ENCODE measurements at places on chromosomes 7 and 10. TPM values are rescaled to one million over a fixed set of nuclear protein-coding genes. Genes with fewer than 3 reads are reported as not detected.

DNA sequence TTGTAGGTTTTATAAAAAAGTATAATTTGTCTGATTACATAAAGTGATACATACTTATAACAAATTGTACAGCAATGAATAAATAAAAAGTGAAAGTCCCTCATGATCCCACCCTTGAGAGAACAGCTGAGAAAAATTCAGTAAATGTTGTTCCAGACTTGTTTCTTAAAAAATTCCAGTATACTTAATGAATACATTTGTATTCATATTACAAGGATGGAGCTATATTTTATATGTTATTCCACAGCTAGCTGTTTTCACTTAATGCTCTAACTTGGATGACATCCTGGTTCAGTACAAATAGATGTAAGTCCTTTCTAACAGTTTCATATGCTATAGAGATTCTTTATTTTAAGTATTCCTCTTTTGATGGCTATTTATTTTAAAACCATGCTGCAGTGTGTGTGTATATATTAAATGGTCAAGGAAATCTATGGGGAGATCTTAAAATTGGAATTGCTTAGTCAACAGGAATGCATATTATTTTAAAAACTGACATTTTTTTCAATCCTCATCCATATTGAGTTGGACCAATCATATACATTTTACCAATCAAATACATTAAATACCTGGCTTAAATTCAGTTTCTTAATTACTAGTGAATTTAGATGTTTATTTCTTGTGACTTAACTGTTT is 8.9 kb downstream of the STAMBPL1 start:
- H3K27ac ChIP-seq, result no peak overlapping the region
- H3K4me3 ChIP-seq, result no peak overlapping the region
- H3K4me1 ChIP-seq, result no peaks in the 10 kb centered on the region
- H3K36me3 ChIP-seq, result no peaks in the 10 kb centered on the region

DNA sequence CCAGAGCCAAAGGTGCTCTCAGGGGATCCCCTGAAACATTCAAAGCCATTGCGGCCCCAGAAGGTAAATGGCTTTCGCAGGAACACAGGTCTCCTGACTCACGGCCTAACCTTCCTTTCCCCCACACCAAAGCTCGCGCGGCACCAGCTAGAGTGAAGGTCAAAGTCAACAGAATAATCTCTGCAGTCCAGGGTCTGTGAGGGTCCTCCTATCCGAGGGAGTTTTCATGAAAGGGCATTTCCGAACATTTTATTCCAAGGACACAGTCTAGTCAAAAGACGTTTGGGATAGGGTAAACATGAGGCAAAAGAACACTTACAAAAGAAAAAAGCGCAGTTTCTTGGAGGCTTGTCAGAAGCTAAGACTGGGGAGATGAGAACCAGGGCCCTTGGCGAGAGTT is 559 bp upstream of the STEAP2 start:
- peaks cover 6% of the 10 kb centered on the region for H3K4me1 ChIP-seq
- H3K27me3 ChIP-seq, result peaks cover 3% of the 10 kb centered on the region
- peak; percentile 5 for DNase-seq
- no peaks in the 10 kb centered on the region for H3K36me3 ChIP-seq
- H3K27ac ChIP-seq, result peak overlapping the region; percentile 76

The HOXA11 gene
- not detected for total RNA-seq

The ITGB1 gene
- 504 TPM for total RNA-seq

The ADIRF gene
- total RNA-seq, result not detected

The RPEL1 gene
- not detected for total RNA-seq

DNA sequence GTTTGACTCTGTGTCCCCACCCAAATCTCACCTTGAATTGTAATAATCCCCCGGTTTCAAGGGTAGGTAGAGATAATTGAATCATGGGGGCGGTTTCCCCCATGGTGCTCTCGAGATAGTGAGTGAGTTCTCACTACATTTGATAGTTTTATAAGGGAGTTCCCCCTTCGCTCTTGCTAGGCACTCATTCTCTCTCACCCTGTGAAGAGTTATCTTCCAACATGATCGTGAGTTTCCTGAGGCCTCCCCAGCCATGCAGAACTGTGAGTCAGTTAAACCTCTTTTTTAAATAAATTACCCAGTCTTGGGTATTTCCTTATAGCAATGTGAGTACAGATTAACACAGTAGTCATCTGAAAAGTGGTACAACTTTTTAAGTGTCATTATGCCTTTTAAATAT is 913.5 kb upstream of the LRRN3 start:
- no peak for DNase-seq
- no peaks in the 10 kb centered on the region for H3K36me3 ChIP-seq
- H3K4me3 ChIP-seq, result no peak overlapping the region
- H3K27ac ChIP-seq, result no peak overlapping the region
- H3K27me3 ChIP-seq, result peaks cover 2% of the 10 kb centered on the region
- H3K4me1 ChIP-seq, result no peaks in the 10 kb centered on the region

DNA sequence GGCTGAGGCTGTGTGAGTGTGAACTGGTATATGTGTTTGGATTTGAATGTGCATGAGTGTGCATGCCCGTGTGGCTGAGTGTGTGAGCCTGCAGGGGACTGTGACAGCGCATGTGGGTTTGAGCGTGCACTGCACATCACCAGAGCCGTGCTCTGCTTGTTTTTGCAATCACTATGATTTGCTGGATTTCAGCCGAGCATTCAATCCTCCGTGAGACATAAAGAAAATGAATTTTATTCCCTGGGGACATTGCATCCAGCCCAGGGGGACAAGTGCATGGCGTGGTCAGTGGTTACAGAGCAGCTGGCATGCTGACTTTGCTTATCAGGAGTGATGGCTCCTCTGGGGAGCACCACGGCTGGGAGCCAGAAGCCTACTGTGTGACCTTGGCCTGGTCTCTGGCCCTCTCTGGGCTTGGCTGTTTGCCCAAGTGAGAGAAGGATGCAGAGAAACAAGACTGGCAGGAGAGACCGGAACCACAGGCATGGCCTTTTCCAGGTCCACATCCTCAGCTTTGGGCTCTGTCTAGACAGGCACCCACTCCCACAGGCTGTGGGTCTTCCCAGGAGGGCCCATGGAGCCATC is 160.2 kb upstream of the UNC5B start:
- DNase-seq, result no peak
- no peak overlapping the region for H3K4me3 ChIP-seq
- no peak overlapping the region for H3K27ac ChIP-seq
- H3K4me1 ChIP-seq, result no peaks in the 10 kb centered on the region
- peaks cover 10% of the 10 kb centered on the region for H3K27me3 ChIP-seq

DNA sequence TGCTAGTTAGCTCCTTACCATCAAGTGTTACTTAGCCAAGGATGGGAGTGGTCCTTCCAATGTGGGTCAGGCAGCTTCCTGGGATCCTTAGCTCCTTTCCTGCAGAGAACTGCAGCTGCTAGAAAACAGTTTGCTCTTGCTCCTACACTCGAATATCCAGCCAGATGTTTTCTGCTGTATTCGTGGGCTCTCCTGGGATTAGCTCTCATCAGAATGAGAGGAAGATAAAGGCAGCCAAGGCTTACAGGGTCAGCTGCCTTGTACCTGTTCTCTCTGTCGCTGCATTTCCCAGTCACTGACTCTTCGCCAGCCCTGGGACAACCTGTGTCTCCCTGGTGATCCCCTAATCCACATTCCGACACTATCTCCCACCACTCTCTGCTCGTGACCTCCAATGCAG is 29.0 kb downstream of the NEUROD6 start:
- no peak for DNase-seq
- H3K27ac ChIP-seq, result no peak overlapping the region
- H3K27me3 ChIP-seq, result no peaks in the 10 kb centered on the region
- no peaks in the 10 kb centered on the region for H3K36me3 ChIP-seq
- no peak overlapping the region for H3K4me3 ChIP-seq
- peaks cover 9% of the 10 kb centered on the region for H3K4me1 ChIP-seq

- H3K4me3 ChIP-seq, result no peak overlapping the region
- H3K4me1 ChIP-seq, result peaks cover 8% of the 10 kb centered on the region
- peaks cover 4% of the 10 kb centered on the region for H3K27me3 ChIP-seq
- DNase-seq, result no peak
- H3K36me3 ChIP-seq, result no peaks in the 10 kb centered on the region
Observed at GRCh38 chr7:75776295-75776971, 4.4 kb upstream of the CCL26 start.

GRCh38 chr10:72089618-72090017 is 1.3 kb upstream of the SPOCK2 start:
- peaks cover 19% of the 10 kb centered on the region for H3K4me1 ChIP-seq
- H3K36me3 ChIP-seq, result peaks cover 7% of the 10 kb centered on the region
- peaks cover 16% of the 10 kb centered on the region for H3K27me3 ChIP-seq
- H3K4me3 ChIP-seq, result no peak overlapping the region
- H3K27ac ChIP-seq, result no peak overlapping the region

The CABCOCO1 gene
- total RNA-seq, result 0.28 TPM

GRCh38 chr7:32936689-32937088 is 20.6 kb upstream of the FKBP9 start:
- peaks cover 6% of the 10 kb centered on the region for H3K4me1 ChIP-seq
- H3K36me3 ChIP-seq, result peaks cover 7% of the 10 kb centered on the region
- peaks cover 4% of the 10 kb centered on the region for H3K27me3 ChIP-seq
- no peak overlapping the region for H3K4me3 ChIP-seq
- no peak for DNase-seq

Measured in endothelial cell (in vitro differentiated cells).